ENCODE measurements at places on chromosomes 5 and 9. TPM values are rescaled to one million over a fixed set of nuclear protein-coding genes. Genes with fewer than 3 reads are reported as not detected.

The PLCXD3 gene
- polyA plus RNA-seq: 4.4 TPM

GRCh38 chr9:93599571-93600403 lies 23.4 kb downstream of the PHF2 start:
- no peak overlapping the region for H3K27ac ChIP-seq
- peaks cover 23% of the 10 kb centered on the region for H3K36me3 ChIP-seq
- no peak overlapping the region for H3K4me3 ChIP-seq
- H3K4me1 ChIP-seq: no peaks in the 10 kb centered on the region
- peak; percentile 24 for DNase-seq

DNA sequence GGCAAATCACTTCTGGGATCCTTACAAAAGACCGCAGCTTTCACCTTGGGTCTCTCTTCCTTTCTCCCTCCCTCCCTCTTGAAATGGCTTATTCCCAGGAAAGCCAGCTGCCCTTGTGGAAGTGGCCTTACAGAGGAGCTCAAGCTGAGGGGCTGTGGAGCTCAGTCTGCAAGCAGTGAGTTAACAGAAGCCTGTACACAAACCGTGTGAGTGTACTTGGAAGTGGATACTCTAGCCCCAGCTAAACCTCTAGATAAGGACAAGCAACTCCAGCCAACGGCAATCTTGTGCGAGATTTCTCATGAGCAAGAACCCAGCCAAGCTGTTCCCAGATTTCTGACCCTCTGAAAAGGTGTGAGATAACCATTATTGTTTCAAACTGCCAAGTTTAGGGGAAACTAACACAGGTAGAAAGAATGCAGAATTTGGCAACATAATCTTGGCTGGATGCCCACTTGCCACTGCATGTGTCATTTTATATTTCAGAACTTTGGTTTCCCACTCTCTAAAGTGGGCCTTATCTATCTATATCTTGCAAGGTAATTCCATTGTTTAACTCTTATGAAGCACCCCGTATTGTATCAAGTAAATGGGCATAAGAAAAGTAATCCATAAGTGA lies 85.6 kb downstream of the CDH18 start:
- no peaks in the 10 kb centered on the region for H3K4me1 ChIP-seq
- no peak overlapping the region for H3K27ac ChIP-seq
- H3K36me3 ChIP-seq: no peaks in the 10 kb centered on the region
- no peak for DNase-seq
- no peaks in the 10 kb centered on the region for H3K27me3 ChIP-seq

The MAML1 gene
- 13.6 TPM for polyA plus RNA-seq

GRCh38 chr9:21653091-21653490 lies 149.3 kb upstream of the MTAP start:
- no peak overlapping the region for H3K27ac ChIP-seq
- no peak for DNase-seq
- H3K27me3 ChIP-seq: no peaks in the 10 kb centered on the region
- no peak overlapping the region for H3K4me3 ChIP-seq
- H3K36me3 ChIP-seq: no peaks in the 10 kb centered on the region

The NEUROG1 gene
- not detected for polyA plus RNA-seq

The PHYHD1 gene
- polyA plus RNA-seq: 25.8 TPM

GRCh38 chr9:122949696-122950095 lies 8.9 kb downstream of the RABGAP1 start:
- DNase-seq: no peak
- no peaks in the 10 kb centered on the region for H3K27me3 ChIP-seq
- H3K27ac ChIP-seq: no peak overlapping the region
- H3K4me3 ChIP-seq: no peak overlapping the region
- no peaks in the 10 kb centered on the region for H3K36me3 ChIP-seq

DNA sequence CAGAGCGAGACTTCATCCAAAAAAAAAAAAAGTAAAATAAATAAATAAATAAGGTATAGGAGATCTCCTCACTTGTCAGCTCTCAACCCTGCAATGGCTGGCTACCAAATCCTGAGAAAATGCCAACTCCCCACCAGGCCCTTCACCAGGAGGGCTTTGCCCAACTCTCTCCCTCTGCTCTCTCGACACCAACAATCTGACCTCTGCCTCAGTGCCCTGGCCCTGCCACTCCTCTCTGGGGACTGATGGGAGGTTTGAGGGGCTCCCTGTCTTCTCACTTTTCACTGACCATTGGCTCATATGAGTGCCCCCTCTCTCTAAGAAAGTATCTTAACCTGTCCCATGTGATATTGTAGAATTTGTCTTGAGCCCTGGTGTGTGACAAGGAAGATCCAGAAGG lies 52.6 kb upstream of the SH3PXD2B start:
- no peaks in the 10 kb centered on the region for H3K36me3 ChIP-seq
- H3K4me3 ChIP-seq: no peak overlapping the region
- H3K27me3 ChIP-seq: no peaks in the 10 kb centered on the region
- no peaks in the 10 kb centered on the region for H3K4me1 ChIP-seq

DNA sequence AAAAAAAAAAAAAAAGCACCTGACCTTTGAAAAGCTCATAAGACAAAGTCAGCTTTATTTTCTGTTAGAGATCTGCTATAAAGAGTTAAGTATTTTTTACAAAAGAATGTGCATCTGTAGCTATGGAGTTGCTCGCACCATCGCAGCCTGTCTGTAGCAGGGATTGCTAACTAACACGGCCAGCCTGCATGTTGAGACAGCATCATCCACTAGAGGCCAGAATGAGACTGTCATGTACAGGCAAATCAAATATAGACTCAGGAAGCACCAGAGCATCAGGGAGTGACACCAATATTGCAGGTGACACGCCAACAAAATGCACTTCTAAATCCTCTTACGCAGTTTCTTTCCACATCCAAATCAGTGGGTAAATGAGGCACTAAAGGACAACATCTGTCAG lies 136.3 kb upstream of the RASEF start:
- no peak overlapping the region for H3K4me3 ChIP-seq
- peaks cover 3% of the 10 kb centered on the region for H3K27me3 ChIP-seq
- H3K27ac ChIP-seq: no peak overlapping the region

The C7 gene
- 111 TPM for polyA plus RNA-seq

GRCh38 chr5:80959768-80960442 lies at the start of gene RASGRF2:
TSS of gene RASGRF2 (plus strand) at chr5:80960363. CDS start at chr5:80960739, 376 bp downstream.
- peaks cover 10% of the 10 kb centered on the region for H3K4me1 ChIP-seq
- H3K27ac ChIP-seq: peak within 1 kb of the TSS; percentile 43
- peak; percentile 81 for DNase-seq
- H3K27me3 ChIP-seq: peaks cover 20% of the 10 kb centered on the region
- H3K4me3 ChIP-seq: peak within 1 kb of the TSS; percentile 48

DNA sequence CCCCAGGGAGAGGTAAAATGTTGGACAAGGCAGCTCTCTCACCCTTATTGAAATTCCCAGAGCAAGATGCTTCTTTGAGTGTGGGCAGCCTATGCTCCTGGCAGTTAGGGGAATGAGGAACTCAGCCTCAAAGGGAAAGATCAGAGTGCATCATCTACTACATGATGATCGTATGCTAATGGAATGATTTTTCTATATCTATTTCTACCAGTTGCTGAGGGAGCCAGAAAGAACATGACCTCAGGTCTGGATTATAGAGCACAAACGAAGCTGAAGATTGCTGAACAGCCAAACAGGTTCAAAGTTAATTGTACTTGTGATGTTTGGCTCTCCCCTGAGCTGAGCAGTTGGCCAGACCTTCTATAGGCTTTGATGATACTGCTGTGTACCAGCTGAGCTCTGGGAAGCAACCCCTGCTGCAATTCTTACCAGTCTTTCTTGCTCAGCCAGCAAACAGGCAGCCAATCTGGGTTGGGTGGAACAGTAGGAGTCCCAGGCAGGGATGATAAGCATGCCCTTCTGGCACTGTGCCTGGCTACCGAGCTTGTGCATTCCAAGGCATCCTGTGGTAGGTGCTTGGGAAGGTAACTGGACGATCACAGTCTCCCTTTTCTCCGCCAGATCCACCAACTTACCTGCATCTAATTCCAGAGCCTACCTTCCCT lies 10.3 kb upstream of the FBXL7 start:
- no peak overlapping the region for H3K27ac ChIP-seq
- no peak for DNase-seq
- no peak overlapping the region for H3K4me3 ChIP-seq
- no peaks in the 10 kb centered on the region for H3K36me3 ChIP-seq
- H3K4me1 ChIP-seq: no peaks in the 10 kb centered on the region

The TMEM215 gene
- not detected for polyA plus RNA-seq

DNA sequence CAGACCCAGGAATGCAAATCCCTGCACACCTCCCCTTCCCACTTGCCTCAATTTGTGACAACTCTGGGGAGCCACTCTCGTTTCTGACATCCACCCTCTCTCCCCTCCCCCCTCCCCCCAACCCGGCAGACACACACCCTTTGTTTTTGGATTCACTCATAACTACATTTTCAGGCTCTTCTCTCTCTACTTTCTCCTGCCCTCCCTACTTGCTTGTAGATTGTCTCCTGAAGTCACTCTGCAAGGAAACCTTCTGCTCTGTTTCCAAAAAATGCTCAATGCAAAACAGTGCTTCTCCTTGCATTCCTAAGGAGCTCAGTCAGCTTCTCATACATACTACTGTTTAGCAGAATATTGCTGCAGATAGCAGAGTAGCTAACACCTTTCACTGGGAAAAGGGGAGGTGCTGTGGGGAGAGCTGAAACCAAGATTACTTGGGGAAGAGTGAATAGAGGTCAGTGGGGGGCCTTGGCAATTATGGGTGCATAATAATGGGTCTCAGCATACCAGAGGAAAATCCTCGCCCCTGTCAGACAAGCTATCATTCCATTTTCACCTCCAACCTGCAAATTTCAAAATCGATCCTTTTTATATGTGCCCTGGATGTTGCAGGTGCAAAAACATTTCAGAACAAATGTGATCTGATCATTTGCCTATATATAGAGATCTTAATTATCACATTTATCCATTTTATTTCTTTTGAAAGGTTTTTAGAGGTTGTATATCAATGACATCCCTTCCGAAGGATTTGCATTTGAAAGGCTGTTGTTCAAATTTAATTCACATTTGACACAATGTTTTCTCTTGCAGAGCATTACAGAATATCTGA lies 1860.7 kb upstream of the WWC1 start:
- DNase-seq: no peak
- no peak overlapping the region for H3K4me3 ChIP-seq
- no peaks in the 10 kb centered on the region for H3K4me1 ChIP-seq
- no peaks in the 10 kb centered on the region for H3K36me3 ChIP-seq
- no peak overlapping the region for H3K27ac ChIP-seq

DNA sequence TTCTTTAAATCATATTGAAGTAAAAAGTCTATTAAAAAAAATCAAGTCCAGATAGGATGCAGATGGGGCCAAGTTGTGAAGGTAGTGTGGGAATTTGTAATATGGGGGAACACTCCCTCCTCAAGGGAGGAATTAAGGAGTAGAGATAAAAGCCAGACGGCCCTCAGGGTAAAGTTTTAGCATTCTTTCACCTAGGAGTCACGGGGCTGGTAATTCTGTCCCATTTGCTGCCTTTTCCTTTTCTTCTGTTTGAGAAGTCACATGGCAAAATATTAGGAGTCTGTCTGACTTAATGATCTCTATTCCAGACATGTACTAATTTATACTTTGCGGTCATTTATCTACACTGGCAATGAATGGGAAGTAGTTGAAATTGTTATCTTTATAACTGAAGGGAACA lies 61.9 kb downstream of the SNX24 start:
- no peaks in the 10 kb centered on the region for H3K27me3 ChIP-seq
- no peaks in the 10 kb centered on the region for H3K36me3 ChIP-seq
- H3K4me1 ChIP-seq: no peaks in the 10 kb centered on the region
- no peak overlapping the region for H3K27ac ChIP-seq

DNA sequence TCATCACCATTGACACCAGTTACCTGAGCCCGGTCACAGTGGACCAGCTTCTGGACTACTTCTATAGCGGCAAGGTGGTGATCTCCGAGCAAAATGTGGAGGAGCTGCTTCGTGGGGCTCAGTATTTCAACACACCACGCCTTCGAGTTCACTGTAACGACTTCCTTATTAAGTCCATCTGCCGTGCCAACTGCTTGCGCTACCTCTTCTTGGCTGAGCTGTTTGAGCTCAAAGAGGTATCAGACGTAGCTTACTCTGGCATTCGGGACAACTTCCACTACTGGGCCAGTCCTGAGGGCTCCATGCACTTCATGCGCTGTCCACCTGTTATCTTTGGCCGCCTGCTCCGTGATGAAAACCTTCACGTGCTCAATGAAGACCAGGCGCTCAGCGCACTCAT lies 520 bp downstream of the CCIN start:
- H3K27me3 ChIP-seq: no peaks in the 10 kb centered on the region
- no peaks in the 10 kb centered on the region for H3K4me1 ChIP-seq
- H3K36me3 ChIP-seq: no peaks in the 10 kb centered on the region
- DNase-seq: no peak
- H3K27ac ChIP-seq: no peak overlapping the region

The GPR150 gene
- polyA plus RNA-seq: 0.15 TPM

DNA sequence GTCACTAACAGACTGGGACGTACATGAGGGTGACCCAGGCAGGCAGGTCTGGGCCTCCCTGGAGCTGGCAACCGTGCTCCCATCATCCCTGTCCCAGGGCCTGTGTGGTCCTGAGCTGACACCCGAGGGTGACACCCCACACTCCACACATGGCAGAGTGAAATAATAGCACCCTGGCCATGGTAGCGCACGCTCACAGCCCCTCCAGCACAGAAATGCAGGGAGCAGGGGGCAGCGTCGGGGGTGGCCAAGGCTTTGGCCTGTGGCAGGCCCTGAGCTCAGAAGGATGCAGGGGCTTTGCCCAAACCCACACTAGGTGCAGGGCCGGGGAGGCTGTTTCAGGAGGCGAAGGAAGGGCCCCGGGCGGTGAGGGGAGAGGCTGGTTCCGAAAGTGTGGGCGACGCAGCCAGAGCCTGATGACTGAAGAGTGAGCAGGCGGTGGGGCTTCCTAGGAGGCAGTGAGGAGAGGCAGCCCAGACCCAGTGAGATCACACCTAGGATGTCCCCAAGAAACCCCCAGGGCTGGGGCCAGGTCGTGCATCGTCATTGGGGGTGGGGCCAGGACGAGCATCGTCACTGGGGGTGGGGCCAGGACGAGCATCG lies 12.9 kb downstream of the OR2V2 start:
- DNase-seq: no peak
- no peaks in the 10 kb centered on the region for H3K36me3 ChIP-seq
- no peaks in the 10 kb centered on the region for H3K4me1 ChIP-seq

- no peaks in the 10 kb centered on the region for H3K36me3 ChIP-seq
- no peaks in the 10 kb centered on the region for H3K27me3 ChIP-seq
- peaks cover 4% of the 10 kb centered on the region for H3K4me1 ChIP-seq
- H3K27ac ChIP-seq: no peak overlapping the region
- DNase-seq: no peak
These were observed 2.2 kb upstream of the RGS3 start for GRCh38 chr9:113461285-113461684.

The SYNPO gene
- 44.0 TPM for polyA plus RNA-seq

All from small intestine (tissue), 16 donors.